ENCODE measurements at places on chromosomes 3 and 15. TPM values are rescaled to one million over a fixed set of nuclear protein-coding genes. Genes with fewer than 3 reads are reported as not detected.

- DNase-seq = no peak
These were observed 112.8 kb downstream of the LPP start for GRCh38 chr3:188266562-188267274.

Gene PRR20G
- not detected for total RNA-seq

- no peak for DNase-seq
These were observed 21.5 kb downstream of the SLC6A20 start for GRCh38 chr3:45774581-45775521.

Gene GOLGA6L7
- not detected for total RNA-seq

Gene C2CD4A
- 0.49 TPM for total RNA-seq

- no peak for DNase-seq
These were observed 363.8 kb upstream of the NAALADL2 start for GRCh38 chr3:174495311-174495710.

Gene KLF15
- total RNA-seq = 18.9 TPM

DNA sequence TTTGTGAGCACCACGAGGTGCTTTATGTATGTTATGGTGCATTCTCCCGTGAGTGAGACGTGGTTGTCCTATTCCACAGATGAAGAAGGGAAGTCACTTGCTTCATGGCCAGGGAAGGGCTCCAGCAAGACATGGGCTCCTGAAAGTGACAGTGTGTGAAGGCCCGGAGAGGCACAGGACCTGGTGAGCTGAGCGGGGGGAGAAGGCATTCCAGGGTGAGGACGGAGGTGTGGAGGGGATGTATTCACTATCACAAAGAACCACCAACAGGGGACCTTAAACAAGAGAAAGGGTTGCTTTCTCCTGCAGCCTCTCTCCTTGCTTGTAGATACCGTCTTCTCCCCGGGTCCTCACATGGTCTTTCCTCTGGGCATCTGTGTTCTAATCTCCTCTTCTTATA is 139.1 kb downstream of the FBLN2 start:
- DNase-seq = no peak

GRCh38 chr3:188343894-188344293 is 189.9 kb downstream of the LPP start:
- DNase-seq = no peak

Gene TOPBP1
- total RNA-seq = 21.1 TPM

GRCh38 chr15:93831641-93832040 is 399.7 kb upstream of the MCTP2 start:
- no peak for DNase-seq

DNA sequence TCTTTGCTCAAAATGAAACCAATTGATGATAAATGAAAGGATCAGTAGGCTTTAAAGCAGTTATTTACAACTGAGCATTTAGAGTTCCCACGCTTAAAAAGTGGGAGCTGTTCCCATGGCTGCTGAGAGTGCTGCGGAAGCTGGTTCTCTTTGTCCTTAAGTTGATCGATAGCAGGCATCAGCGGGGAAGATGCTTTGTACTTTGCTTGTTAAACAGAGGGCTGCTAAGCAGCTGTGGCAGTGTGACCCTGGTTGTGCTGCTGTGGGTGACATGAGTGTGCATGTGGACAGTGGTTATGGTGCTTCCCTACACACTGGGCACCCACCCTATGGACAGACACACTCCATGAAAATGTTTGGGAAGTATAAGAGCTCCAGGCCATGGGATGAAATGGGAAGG is 96.3 kb downstream of the PTPRG start:
- DNase-seq = no peak

GRCh38 chr15:79007066-79007465 is 62.2 kb upstream of the CTSH start:
- no peak for DNase-seq

Gene BCL2A1
- total RNA-seq = 0.83 TPM

Gene PIGBOS1
- total RNA-seq = 9.9 TPM

Gene CRABP1
- not detected for total RNA-seq
